G401 (cell line): ENCODE measurements at places on chromosomes 1 and 21. TPM values are rescaled to one million over a fixed set of nuclear protein-coding genes. Genes with fewer than 3 reads are reported as not detected.

- no peak for DNase-seq
Observed at GRCh38 chr1:223230161-223230881, 87.3 kb upstream of the TLR5 start.

- no peak for DNase-seq
Observed at GRCh38 chr1:27176323-27176722, 21.4 kb upstream of the SLC9A1 start.

GRCh38 chr1:68173936-68174737, 58.2 kb downstream of the WLS start:
- DNase-seq: no peak

DNA sequence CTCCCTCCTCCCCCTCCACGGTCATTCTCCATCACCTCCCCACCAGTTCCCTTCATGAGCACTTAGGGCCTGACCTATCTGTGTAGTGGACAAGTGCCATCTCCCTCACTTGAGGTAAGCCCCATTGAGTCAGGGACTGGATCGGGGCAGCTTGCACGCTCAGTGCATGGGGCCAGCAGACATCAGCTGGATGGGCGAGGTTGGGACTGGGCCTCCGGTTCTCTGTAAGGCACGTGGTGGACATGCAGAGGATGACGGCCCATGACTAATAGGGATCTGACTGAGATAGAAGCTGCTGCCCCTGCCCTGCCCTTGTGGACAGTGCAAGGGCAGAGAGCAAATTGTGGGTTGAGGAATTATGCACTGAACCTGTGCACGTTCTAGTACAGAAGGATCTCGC, 120.4 kb upstream of the C1orf174 start:
- DNase-seq: no peak

- no peak for DNase-seq
Observed at GRCh38 chr1:79287982-79288381, 281.5 kb upstream of the ADGRL4 start.

- no peak for DNase-seq
Observed at GRCh38 chr1:53330819-53331218, 2.9 kb upstream of the LRP8 start.

- no peak for DNase-seq
Observed at GRCh38 chr1:45880930-45881329, 77.5 kb downstream of the MAST2 start.

GRCh38 chr1:19616489-19616888, 27.6 kb upstream of the NBL1 start:
- DNase-seq: no peak

GRCh38 chr1:194117582-194117981, 931.2 kb upstream of the B3GALT2 start:
- no peak for DNase-seq

DNA sequence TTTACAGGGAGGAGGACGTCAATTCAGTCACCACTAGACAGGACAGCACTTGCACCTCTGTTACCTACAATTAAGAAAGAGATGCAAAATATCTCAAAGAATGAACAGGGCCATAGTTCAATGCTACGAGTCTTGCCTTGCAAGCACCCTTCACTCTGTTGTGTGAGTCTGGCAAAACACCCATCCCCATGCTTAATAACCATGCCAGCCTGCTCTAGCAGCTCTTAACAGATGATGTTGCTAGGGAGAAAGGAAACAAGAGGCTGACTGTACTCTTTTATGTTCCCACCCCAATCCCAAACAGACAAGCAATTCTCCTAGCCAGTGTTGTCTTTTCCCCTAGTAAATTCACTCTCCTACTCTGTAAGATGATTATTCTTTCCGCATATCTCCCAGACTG, 5.3 kb downstream of the CBR1 start:
- peak; percentile 41 for DNase-seq

DNA sequence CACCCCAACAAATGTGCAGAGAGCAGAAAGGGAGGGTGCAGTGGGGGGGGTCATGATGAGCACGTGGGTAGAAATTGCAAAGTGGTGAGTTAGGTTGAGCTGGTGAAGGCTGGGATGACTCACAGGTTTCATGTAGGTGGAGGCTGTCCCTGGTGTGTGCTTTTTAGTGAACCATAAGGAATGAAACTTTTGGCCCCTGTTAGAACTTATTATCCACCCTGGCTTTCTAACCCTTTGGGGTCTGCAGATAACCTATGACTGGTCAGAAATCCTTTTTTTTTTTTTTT, 46.9 kb downstream of the DOP1B start:
- no peak for DNase-seq

DNA sequence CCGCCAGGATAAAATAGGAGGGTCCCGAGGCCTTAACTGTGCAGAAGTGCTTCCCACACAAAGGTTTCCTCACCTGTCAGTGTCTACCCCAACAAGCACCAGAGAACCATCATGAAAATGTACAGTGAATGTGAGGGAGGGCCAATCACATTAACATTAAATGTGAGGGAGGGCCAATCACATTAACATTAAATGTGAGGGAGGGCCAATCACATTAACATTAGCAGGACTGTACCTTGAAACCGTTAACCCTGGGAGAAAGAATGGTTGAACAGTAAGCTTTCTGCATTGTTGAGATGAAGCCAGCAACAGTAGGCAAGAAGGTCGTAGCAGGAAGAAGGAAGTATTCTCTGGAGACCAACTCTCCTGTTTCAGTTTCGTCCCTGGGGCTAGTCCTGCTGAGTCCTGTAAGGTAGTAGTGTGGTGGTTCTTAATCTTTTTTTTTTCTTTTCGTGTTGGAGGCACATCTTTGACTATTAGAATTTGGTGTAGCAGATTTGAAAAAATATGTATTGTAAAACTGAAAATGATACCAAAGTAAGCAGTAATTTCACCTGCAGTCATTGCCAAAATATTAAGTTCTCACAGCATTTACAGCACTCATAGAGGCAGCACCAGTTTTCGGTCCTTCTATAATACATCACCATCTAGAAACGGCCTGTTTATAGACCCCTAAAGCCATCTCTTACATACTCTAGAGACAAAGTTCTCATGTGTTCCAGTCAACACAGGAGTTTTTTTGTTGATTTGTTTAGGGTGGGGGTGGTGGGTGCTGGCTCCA, 98.6 kb upstream of the PPP2R5A start:
- DNase-seq: no peak

- DNase-seq: no peak
Observed at GRCh38 chr1:229900220-229900619, 166.8 kb upstream of the GALNT2 start.

PIGR gene
- not detected in 2 replicates for total RNA-seq

C1QC gene
- not detected in 2 replicates for total RNA-seq

S100B gene
- not detected in 2 replicates for total RNA-seq

GPR37L1 gene
- not detected in 2 replicates for total RNA-seq
